A549 treated with GW870086 at 1 μM for 4 hours (cell line): ENCODE measurements at places on chromosomes 4 and X. TPM values are rescaled to one million over a fixed set of nuclear protein-coding genes. Genes with fewer than 3 reads are reported as not detected.

HDX gene
- 1.6 to 3.0 TPM (median 2.1 TPM) in 5 replicates for total RNA-seq

GAGE12J gene
- not detected in 5 replicates for total RNA-seq

AFAP1 gene
- total RNA-seq, result 14.8 to 23.2 TPM (median 21.1 TPM) in 5 replicates

GAGE12C gene
- total RNA-seq, result not detected in 5 replicates

RRAGB gene
- 12.2 to 14.9 TPM (median 14.1 TPM) in 5 replicates for total RNA-seq

GBA3 gene
- total RNA-seq, result not detected in 5 replicates

RNF128 gene
- 0.05 to 0.06 TPM (median 0.06 TPM) in 3 of 5 replicates, not detected in the others for total RNA-seq

HELT gene
- total RNA-seq, result not detected in 5 replicates
